ENCODE measurements at places on chromosomes 5 and 9. TPM values are rescaled to one million over a fixed set of nuclear protein-coding genes. Genes with fewer than 3 reads are reported as not detected.

DNA sequence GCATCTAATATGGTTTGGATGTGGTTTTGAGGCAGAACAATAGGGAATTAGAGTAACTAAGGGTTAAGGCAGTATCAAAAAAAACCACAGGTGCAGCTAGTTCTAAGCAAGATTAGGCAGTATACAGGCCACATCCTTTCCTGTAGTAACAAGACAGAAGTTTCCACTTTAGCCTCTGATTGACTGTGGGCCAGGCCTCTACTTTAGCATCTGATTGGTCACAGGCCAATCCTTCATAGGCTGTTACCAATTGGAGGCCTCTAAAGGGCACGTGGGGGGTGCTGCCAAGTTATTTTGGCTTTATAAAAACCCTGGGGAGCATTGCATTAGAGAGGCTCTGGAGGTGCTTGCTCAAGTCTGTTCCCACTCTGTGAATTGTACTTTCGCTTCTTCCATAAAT is 144.1 kb upstream of the ST8SIA4 start:
- no peak for DNase-seq

DNA sequence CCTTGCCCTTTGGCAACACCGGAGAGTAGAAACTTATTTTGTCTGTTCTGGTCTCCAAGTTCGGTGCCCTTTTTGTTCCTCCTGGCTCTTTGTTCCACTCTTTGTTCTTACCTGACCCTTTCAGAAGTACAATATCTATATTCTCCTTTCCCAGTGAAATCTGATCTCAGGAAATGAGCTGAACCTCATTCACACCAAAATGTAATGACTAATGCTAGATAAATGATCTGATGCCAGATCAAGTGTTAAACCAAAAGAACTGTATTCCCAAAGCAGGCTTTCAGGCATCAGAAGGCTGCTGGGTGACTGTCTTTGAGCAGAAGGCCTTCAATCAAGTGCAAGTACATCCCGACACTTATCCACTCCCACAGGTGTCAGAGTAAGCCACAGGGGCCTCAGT is 156.4 kb downstream of the SPOCK1 start:
- DNase-seq = peak; percentile 10

- DNase-seq = no peak
These were observed 140.1 kb downstream of the PAM start for GRCh38 chr5:102895234-102895633.

- no peak for DNase-seq
These were observed 145.0 kb upstream of the SMC2 start for GRCh38 chr9:103949096-103949495.

- DNase-seq = no peak
These were observed 427.6 kb upstream of the WWC1 start for GRCh38 chr5:167863883-167864282.

DNA sequence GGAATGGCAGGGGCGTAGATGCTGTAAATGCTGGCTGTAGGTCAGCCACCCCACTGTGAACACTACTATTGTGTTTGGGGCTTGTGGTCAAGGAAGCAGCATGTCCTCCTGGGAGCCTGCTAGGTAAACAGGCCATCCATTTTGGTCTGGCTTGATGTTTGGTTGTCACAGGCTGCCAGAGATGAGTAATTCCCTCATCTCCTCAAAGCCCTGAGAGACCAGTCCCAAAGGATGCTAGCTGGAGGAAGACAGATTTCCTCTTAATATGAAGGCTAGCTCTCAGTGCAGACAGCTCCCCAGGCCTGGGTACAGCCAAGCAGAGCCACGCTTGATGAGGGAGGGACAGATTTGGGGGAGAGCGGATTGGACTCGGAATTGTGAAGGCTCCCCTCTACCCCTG is 72.5 kb upstream of the MAP1B start:
- DNase-seq = no peak

DNA sequence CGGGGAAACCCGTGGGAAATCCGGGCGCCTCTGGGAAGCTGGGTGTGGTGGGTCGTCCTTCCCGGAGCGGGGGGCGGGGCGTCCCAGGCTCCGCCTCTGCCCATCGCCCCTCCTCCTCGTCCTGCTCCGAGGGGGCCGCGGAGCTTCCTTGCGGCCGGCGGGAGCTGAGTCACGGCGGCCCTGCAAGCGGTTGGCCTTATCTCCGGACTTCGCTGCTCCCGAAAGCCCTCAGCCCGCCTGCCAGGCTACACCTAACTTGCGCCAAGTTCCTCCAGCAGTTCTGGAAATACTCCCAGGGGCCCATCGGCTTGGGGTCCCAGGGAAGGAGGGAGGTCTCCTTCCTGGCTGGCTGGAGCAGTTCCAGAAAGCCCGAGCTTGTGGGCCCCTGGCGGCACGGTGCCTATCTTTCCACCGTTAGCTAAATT is 54.1 kb upstream of the CDKN2AIPNL start:
- DNase-seq = peak; percentile 93

DNA sequence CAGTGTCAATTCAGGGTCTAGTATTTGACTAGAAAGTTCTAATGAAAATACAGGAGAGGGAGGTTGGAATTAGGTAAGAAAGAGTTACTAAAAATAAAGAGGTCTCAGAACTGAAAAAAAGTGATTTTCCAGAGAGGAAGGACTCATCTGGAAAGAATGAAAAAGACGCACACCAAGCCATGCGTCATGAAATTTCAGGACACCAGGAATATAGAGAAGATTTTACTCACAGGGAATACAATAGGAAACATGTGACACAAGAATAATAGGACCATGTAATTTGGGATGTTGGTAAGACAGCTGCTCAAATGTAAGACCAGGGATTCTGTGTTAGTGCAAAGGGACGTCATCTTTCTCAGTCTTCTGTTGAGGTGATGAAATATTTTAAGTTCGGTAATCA is 224.7 kb downstream of the GDNF start:
- no peak for DNase-seq

GRCh38 chr9:121050128-121050988 is at the start of gene C5:
C5 (minus strand) TSS chr9:121050275; CDS start chr9:121050246, 29 bp downstream.
- no peak for DNase-seq

DNA sequence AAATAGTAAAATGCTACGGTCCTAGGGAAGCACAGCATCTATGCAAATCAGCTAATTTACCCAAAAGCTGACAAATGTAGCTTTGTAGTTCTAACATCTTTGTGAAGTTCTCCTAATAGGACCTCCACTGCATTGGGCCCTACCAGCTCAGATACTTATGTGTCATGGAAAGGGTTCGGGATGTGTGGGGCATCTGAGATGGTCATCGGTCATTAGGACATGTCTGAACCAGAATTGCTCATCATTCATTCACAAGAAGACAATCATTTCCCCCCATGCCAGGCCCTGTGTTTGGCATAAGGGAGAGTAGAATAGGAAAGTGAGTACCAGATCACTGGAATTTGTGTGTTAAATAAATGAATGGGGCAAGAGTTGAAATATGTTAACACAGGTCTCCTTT is 35.7 kb downstream of the PWWP2A start:
- DNase-seq = no peak

- peak; percentile 78 for DNase-seq
These were observed 126.8 kb downstream of the EHMT1 start for GRCh38 chr9:137745541-137745991.

- DNase-seq = no peak
These were observed 71.5 kb downstream of the WNK2 start for GRCh38 chr9:93255494-93255867.

DNA sequence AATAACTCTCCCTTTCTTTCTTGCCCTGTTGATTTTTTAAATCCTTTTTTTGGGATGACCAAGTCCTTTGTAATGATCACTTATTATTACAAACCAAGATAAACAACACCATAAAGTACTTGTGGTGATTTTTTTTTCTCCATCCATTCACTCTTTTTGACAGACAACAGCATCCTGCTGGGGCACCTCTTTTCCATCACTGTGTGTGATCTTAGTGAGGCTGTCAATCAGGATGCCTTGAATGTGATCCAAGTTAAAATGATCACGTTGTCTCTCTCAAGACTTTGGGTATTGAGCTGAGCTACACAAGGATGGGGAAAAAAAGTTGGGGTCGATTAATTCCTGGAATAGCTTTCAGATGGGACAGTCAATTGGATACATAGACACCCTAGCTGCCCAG is 73.6 kb upstream of the PPP2R2B start:
- no peak for DNase-seq

- peak; percentile 4 for DNase-seq
These were observed 842 bp downstream of the TMED7 start for GRCh38 chr5:115624994-115625393.

- no peak for DNase-seq
These were observed 361.3 kb downstream of the NR2F1-AS1 start for GRCh38 chr5:93219641-93220145.

- no peak for DNase-seq
These were observed 213.8 kb downstream of the MLLT3 start for GRCh38 chr9:20408513-20408912.

Gene SLC23A1
- total RNA-seq = 0.06 TPM

Gene CDH9
- not detected for total RNA-seq

Gene GABRA1
- total RNA-seq = not detected

Gene ZBED3
- 0.14 TPM for total RNA-seq

Gene PCDHB10
- 1.2 TPM for total RNA-seq

Gene FSTL4
- not detected for total RNA-seq

Gene IL3
- total RNA-seq = not detected

Gene SPATA31E1
- not detected for total RNA-seq

Gene COL23A1
- total RNA-seq = 1.2 TPM

Gene SCGB3A2
- not detected for total RNA-seq

Gene STPG3
- total RNA-seq = not detected
